ENCODE measurements at places on chromosomes 7 and 10.

DNA sequence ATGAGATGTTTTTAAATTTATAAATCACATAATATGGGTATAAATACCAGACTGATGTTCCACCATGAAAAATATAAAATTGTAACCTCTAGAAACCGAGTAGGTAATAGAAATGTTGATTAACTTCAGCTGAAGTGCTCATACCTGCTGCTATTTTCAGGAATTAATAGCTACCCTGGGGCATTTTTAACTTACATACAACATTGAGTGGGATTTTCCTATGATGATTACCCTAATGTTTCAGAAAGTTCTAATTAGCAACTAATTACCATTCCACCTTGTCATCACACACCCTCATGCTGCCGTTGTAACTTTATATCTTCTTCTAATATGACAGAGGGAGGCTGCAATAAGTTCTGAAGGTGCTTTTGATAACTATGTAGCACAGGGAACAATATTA lies 53.5 kb upstream of the ARHGAP12 start:
- no peak for DNase-seq

DNA sequence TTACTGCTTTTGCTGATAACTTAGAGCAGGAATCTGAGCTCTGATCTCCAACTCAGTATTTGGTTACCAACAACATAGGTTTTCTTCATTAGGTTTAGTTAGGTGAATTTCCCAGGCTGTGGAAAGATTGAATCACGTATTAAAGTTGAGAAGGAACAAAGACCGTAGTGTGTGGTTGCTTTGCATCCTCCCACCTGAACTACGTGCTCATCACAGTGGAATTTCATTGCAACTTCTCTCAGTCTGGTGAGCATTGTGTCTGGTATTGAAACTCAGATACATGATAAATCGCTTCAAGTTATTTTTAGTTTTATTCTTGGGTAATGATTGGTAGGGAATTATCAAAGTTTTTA lies 139.4 kb upstream of the AKR1E2 start:
- no peak for DNase-seq

GRCh38 chr10:29257106-29257783 lies 31.6 kb upstream of the LYZL1 start:
- DNase-seq = peak; percentile 71

DNA sequence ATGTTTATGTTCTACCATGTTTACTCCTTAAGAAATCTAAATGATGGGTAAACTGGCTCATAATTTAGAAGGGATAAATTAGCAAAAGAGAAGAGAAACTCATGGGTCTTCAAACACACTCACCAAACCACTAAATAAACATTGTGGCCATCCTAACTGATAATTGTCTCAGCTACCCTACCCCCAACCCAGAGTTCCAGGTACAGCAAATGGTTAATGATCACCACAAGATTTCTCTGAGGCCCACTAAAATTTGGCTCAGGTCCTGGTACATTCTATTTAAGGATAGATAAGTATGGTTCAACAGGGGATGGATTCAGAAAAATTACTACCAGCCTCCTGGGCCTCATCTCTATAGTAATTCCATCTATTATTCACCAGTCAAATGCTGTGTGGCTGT lies 21.4 kb downstream of the SLC25A13 start:
- DNase-seq = no peak

- DNase-seq = no peak
Observed at GRCh38 chr10:12344375-12345110, 4.8 kb upstream of the CAMK1D start.

GRCh38 chr7:158355456-158356065 lies 232.1 kb downstream of the PTPRN2 start:
- DNase-seq = no peak

GRCh38 chr7:32316839-32317238 lies 173.3 kb downstream of the LSM5 start:
- DNase-seq = no peak

DNA sequence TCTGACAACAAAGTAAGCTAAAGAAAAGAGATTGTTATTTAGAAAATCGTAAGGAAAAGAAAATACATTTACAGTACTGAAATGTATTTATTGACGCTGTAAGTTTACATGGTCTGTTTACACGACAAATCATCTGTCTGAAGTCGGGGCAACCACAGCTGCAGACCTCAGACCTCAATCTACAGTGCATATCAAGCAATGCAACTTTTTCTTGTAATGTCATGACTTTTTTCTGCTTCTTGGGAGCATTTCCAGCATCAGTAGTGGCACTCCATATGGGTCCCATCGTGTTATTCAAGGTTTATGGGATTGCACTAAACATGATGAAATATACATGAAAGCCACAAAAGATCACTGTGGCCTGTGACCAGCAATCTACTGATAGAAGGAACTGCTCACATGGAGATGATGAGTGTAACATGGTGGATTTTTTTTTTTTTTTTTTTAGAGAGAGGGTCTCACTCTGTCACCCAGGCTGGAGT lies 77.1 kb downstream of the MTPN start:
- DNase-seq = no peak

DNA sequence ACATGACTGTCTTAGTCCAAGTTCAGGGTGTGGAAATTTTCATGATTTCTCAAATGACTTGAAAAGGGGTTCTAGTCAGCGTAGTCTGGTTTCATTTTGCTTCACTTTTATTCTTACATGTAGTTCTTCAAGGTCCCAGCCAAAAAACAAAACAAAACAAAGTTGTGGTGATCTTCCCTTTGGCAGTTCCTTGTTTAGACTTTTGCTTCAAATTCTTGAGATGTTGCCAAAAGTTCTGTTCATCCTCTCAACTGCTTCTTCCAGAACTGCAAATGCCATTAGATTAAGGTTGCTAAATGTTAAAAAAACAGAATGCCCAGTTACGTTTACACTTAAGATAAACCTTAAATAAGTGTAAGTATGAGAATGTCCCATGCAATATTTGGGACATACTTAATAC lies 370.8 kb upstream of the LRRTM3 start:
- DNase-seq = no peak

- DNase-seq = peak; percentile 81
Observed at GRCh38 chr7:54788664-54789063, 29.7 kb upstream of the SEC61G start.

DNA sequence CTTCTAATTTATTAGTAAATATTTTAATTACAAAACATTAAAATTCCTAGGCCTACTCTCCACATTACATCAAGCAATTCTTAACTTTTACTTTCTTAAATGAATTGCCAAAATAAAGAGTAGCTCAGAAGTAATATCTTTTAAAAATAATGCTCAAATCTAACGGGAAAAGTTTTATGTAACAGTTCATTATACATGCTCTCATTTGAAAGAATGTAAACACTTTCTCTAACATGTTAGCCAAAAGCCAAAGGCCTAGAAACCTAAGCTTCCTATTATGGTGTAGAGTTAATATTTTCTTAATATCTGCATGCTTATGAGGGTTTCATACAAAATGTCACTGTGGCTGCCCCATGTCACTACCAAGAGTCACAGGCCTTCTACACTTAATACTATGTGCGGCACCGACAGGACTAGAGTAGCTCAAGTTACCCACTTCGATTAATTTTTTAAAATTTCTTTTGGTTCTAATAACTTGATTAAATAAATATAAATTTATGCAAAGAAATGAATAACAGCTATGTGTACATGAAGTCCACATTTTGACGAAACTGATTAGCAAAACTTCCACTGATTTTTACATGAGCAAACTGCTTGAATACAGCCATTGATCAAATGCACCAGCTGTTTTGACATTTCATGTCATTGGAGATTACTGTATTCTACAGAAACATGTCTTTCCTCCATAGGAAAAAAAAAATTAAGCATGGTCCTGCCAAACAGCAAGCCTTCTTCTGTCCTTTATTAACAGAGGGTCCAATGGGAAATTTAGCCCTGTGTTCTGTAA lies 3.5 kb downstream of the COBL start:
- DNase-seq = no peak

DNA sequence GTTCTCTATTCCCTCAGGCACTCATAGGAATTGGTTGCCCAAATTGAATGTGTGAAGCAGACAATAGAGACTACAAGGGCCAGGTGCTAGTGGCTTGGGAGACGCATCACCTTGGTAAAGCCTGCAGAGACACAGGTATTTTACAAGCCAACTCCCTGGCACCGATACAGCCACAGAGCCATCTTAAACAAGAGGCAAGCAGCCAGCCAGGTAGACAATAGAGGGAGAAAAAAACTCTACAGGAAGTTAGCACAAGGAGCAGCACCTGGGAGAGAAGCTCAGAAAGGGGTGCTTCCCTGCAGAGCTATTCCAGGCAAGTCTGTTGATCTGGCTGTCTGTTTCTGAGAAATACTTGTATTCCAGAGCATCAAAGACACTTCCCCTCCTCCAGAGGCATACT lies 43.0 kb upstream of the CDK1 start:
- DNase-seq = no peak

GRCh38 chr10:71077143-71077581 lies 135.2 kb upstream of the UNC5B start:
- DNase-seq = no peak

- no peak for DNase-seq
Observed at GRCh38 chr7:44045226-44046014, 918 bp downstream of the DBNL start.

- DNase-seq = no peak
Observed at GRCh38 chr7:19663816-19664462, 44.9 kb downstream of the POLR1F start.

DNA sequence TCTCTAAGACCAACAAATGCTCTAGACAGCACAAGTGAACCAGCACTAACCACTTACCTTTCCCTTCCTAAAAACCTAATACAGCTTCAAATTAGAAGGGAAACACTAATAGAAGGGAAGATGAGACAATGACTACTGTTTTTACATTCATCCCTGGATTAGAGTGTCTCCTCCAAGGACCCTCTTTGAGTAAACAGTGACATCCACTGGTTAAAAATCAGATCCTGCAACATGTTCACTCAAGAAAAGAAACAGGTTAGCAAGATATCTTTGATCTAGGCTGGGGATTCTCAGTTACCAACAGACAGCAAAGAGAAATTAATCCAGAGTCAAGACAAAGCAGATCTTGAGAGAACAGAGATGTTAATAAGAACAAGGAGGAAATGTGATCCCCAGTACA lies 177.7 kb upstream of the GHITM start:
- DNase-seq = no peak

DNA sequence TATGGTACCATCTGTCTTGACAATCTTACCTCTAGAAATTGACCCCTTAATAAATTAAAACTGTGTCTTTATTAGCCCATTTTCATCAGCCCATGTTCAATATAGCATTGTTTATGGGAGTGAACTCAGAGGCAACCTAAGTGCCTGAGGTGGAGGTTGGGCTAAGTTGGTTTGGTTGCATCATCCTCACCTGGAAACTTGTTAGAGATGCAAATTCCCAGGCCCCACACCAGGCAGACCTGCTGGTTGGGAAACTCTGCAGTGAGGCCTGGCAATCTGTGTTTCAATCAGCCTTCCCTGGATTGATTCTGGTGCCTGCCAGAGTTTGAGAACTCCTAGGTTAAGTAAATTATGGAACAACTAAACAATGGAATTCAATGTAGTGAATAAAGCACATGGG lies 9.4 kb upstream of the FAM170B start:
- no peak for DNase-seq
